AG08396 (cell line): ENCODE measurements at places on chromosomes 1 and 21.
A peak's percentile ranks its signal among the peaks of the same experiment; 100 is the strongest.

GRCh38 chr1:225777058-225777582, 506 bp upstream of the SRP9 start:
- no peak for DNase-seq

DNA sequence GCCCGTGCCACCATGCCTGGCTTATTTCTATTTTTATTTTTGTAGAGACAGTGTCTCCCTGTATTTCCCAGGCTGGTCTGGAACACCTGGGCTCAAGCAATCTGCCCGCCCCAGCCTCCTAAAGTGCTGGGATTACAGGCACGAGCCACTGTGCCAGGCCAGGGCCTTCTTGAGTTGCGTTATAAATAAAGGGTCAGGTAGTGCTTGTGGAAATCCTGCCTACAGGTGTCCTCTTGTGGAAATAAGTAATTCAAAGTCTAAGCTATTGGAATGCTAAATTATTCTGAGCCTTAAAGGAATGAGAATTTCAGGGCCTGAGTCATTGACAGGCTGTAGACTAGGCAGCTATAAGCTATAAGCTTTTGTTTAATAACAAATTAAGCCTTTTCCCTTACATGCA, 8.1 kb upstream of the SFT2D2 start:
- no peak for DNase-seq

DNA sequence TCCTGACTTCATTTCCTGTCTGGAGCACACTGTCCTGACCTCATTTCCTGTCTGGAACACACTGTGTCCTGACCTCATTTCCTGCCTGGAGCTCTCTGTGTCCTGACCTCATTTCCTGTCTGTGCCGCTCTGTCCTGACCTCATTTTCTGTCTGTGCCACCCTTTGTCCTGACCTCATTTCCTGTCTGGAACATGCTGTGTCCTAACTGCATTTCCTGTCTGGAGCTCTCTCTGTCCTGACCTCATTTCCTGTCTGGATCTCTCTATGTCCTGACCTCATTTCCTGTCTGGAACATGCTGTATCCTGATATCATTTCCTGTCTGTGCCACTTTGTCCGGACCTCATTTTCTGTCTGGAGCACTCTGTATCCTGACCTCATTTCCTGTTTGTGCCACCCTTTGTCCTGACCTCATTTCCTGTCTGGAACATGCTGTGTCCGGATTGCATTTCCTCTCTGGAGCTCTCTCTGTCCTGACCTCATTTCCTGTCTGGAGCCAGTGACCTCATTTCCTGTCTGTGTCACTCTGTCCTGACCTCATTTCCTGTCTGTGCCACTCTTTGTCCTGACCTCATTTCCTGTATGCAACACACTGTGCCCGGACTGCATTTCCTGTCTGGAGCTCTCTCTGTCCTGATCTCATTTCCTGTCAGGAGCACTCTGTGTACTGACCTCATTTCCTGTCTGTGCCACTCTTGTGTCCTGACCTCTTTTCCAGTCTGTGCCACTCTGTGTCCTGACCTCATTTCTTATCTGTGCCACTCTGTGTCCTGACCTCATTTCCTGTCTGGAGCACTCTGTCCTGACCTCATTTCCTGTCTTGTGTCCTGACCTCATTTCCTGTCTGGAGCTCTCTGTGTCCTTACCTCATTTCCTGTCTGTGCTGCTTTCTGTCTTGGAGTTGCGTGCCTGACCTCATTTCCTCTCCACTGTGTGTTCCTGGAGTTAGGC, 27.6 kb downstream of the SKI start:
- DNase-seq = no peak

DNA sequence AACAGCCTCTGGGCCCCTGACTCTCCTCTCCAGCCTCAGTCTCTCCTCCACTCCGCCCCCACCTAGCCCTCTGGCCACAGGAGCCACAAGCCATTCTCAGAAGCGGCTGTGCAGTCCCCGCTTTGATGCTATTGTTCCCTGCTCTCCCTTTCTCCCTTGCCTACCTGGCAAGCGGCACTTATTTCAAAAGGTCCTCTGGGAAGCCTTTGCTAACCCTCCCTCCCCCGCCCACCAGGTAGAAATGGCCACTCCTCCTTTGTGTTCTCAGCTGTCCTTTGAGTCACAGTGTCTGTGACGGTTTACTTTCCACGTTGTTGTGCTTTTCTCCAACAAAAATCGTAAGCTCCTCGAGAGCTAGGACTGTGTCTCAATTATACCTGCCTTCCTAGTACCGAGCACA, 338.4 kb upstream of the PROX1 start:
- DNase-seq = no peak

- no peak for DNase-seq
Measured at GRCh38 chr1:76593618-76594017, 273.7 kb upstream of the ST6GALNAC5 start.

DNA sequence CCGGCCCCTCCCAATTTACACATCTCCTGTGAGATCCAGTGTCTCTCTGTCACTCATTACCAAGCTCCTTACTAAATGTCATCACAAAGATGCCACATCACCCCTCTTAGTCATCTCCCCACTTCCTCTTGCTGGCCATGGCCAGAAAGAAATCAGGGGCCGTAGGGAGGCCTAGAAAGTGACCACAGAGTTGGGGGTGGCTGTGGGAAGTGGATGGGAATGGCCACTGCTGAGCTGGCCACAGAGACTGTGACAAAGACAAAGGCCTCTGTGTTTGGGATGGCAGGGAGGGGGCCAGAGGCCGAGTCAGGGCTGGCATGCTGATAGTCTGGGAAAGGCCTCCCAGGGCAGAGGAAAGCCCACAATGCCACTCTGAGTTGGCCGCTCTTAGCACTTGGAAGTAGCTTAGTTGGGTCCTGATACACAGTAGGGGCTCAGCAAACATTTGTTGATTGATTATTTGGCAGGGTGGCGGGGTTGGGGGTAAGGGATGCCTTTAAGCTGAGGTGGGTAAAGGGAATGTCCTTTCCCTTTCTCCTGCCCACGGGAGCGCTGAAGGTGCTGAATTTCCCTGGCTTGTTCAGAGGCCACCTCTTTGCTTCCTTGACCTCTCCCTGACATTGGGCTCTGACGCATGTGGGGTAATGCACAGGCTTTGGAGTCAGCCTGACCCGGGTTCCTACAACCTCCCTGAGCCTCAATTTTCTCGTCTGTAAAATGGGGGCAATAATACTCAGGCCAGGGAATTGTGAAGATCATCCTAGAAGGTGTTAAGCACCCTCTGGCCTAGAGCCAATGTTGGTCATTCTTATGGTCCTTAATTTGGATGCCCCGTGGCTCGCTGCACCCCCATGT, 13.2 kb downstream of the NAV1 start:
- DNase-seq = no peak

DNA sequence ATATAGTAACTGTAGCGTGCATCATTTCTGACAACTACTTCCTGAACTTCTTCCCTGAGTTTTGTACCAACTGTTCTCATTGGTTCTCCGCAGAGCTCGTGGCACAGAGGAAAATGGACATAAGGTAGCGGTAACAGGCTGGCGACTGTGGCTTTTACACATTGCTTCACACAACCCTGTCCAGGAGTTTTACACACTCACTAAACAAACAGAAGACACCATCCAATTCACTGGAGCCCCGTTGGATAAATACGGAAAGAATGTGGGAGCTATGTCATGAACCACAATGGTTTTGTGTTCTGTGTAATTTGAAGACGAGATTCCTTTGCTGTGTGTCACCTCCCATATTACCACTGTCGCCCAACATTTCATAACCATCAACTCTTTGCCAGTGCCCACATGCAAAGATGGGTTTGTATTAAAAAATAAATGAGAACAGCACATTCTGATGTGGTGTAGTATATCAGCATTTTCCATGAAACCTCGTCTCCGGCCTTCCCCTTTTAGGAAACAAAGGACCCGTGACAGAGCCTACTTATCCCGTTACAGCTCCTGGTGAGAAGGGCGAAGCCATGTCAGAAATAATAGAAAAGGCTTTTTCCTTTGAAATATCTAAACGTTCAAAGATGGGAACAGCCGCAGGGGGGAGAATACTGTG, 47.4 kb upstream of the ENAH start:
- peak; percentile 84 for DNase-seq

DNA sequence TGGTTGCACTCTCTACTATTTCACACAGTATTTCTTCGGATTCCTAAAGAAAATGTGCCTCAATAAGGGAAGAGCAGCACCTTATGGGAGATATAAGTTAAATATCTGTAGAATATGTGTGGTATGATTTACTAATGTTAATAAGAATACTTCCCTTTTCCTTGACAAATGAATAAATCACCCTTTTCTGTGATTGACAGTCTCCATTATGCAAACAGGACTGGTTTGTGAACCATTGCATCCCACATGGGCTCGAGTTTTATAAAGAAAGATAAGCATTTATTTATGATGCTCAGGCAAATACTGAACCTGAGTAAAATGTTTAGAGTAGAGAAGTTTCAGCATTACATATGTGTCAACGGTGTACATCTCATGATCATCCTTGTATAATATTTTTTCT, 587.7 kb upstream of the BRINP3 start:
- no peak for DNase-seq

DNA sequence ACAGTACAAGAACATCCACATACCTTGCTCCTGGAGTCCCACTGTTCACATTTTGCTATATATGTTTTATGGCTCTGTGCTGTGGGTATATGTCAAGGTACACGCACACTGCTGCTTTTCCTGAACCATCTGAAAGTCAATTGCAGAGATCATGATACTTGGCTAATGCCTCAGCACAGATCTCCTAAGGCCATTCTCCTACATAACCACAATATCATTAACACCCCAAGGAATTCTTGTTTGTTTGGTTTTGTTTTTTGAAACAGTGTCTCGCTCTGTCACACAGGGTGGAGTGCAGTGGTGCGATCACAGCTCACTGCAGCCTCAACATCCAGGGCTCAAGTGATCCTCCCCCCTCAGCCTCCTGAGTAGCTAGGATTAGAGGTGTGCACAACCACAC, 16.0 kb downstream of the CTNNBIP1 start:
- DNase-seq = no peak

- no peak for DNase-seq
Measured at GRCh38 chr21:46477765-46478164, 19.1 kb downstream of the DIP2A start.

GRCh38 chr1:171664976-171665375, 12.5 kb upstream of the MYOC start:
- peak; percentile 36 for DNase-seq

GRCh38 chr1:173362543-173362942, 114.6 kb upstream of the PRDX6 start:
- no peak for DNase-seq

DNA sequence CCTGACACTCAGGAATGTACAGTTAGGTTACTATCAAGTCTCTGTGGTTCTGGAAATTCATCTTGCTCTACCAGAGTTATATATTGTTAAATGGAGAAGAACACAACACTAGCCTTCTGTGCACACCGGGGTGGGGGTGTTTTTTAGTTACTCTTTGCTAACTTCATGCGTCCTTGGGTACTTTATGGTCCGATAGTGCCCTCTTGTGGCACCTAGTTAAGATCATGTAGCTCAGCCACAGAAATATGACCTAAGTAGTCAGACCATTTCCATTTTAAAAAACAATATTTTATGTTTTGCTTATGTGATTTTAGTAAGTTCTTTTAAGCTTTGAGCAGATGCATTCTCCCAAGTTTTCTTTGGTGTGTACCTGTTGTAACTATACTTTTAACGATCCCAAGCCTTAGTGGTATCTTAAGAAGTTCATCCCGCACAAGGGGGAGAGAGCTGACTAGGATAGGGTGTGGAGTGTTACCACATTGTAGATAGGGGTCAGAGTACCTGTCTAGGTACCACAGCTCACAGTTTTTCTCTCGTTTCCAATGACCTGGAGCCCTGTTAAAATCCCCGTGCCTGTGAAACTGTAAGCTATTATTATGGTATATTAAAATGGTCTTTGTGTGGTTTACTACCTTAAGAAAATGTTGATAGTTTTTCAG, 20.6 kb upstream of the SH3D21 start:
- peak; percentile 73 for DNase-seq

GRCh38 chr1:54885807-54886723, 930 bp downstream of the DHCR24 start:
- DNase-seq = no peak

GRCh38 chr1:174990382-174990999, 9.3 kb upstream of the CACYBP start:
- peak; percentile 64 for DNase-seq

DNA sequence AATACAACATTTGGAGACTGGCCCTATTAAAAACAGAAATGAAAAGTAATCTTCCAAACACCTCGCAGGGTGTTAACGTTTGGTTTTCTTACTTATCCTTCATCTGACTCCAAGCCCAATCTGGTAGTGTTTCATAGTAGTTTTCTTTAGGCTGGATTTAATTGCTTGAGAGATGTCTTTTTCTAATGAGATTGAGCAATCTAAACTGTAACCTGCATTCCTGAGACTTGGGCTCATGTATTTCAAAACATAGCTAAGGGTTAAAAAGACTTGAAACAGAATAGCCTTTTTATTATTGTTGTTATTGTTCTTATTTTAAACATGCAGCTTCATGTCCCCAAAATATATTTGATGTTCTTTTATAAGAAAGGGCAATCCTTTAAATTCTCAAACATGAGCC, 278.9 kb downstream of the TGFB2 start:
- DNase-seq = no peak

- DNase-seq = peak; percentile 7
Measured at GRCh38 chr1:188027613-188028012, 1198.9 kb downstream of the PLA2G4A start.

- peak; percentile 8 for DNase-seq
Measured at GRCh38 chr1:112388436-112388835, 7.6 kb upstream of the CTTNBP2NL start.

DNA sequence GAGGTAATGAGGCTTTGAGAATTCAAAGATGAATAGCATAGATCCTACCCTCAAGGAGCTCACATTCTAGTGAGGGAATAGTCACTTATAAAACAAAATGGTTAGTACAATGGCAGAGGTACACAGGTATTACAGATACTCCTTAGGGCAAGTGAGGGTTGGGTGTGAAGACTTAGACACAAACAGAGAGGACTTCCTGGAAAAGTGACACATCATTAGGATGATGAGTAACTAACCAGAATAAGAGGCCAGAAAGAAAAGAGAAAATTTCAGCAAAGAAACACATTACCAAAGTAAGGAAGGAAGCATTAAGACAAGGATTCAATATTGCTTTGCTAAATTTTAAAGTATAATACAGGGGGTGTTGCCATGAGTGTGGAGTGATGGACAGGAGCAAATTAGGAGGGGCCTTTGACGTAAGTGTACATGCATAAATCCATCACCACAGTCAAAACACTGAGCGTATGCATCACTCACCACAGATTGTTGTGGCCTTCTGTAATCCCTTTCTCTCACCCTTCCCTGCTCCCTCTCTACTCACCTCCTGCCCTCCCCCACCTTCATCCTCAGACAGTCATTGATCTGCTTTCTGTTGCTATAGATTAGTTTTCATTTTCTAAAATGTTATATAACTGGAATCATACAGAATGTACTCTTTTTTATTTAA, 7.9 kb downstream of the CD53 start:
- no peak for DNase-seq

DNA sequence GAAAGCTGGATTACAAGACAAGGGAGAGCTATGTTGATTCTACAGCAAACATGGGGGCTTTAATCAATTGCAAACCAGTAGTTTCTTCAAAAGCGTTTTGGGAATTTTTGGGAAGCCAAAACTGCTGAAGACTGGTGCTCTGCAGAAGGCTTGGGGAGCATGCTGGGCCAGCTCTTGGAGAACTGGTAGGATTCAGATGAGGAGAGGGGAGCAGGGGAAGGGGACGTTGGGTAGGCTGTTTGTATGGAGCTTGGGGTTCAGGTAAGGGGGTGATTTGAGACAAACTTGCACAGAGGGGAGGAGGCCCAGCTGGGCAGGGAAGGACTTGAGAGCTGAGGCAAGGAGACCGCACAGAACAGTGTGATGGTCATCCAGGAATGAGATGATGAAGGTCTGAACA, 2.6 kb upstream of the MYOG start:
- DNase-seq = no peak
